Anterior cingulate cortex (tissue), 58 donors: ENCODE measurements at places on chromosomes 1 and 21.

DNA sequence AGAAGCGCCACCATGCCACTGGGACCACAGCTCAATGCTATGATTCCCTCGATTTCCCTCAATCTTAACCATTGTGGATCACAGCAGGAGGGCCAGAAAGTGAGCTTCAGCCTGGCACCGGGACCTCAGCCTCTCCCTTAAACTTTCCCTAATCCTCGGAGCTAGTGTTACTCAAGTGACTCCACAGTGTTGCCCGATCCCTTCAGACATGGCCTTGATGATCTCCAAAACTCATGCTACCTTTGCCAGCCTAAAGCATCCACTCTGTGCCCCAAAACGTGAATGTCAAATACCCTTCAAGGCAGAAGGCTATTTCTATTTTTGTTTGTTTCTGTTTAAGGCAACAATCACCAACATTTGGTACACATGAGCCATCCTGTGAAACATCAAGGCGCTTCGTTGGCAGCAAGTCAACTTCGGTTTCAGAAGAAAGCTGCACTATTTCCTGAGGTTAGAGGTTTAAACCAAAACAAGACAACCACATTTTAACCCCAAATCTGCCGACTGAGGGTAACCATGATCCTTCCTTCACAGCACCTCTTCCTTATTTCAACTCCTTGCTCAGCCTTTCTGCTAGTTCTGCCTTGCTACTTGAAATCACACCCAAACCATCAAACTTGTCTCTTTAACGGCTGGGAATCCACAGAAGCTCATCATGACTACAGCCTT, 94.4 kb upstream of the KRTAP19-8 start:
- no peak for DNase-seq

GRCh38 chr1:67675800-67676199, 9.2 kb upstream of the GADD45A start:
- no peak for DNase-seq

DNA sequence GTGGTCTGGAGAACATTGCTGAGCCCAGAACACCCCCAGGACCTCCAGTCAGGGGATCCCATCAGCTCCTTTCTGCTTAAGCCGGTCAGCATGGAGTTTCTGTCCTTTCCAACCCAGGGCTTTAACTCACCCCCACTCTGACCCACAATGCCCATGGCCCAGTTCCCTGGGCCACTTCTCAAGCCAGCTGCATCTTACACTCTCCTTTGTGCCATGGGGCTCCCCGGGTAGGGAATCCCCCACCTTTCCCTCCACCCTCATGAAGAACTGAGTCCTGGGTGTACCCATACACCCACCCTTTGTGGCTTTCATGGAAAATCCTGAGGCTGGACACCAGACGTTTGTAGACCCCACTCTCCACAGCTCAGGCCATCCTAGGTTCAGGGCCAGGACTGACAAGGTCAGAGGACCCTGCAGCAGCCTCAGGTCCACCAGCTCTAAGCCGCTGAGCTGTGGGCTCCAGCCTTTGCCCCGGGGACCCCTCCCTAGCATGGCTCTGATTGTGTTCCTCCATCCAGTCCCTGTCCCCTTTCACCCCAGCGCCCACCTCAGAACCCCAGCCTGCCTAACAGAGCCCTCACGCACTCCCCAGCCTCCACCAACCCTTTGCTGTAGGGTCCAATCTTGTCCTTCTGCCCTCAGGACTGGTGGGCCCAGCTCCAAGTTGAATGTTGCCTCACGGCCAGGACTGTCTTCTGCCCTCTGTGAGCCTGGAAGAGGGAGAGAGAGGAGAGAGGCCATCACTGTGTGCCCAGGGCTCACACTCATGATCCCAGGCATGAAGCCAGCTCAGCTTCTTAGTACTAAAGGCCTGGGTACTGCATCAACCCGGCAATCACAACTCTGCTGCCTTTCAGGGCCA, 394.8 kb downstream of the MATN1 start:
- DNase-seq: no peak

DNA sequence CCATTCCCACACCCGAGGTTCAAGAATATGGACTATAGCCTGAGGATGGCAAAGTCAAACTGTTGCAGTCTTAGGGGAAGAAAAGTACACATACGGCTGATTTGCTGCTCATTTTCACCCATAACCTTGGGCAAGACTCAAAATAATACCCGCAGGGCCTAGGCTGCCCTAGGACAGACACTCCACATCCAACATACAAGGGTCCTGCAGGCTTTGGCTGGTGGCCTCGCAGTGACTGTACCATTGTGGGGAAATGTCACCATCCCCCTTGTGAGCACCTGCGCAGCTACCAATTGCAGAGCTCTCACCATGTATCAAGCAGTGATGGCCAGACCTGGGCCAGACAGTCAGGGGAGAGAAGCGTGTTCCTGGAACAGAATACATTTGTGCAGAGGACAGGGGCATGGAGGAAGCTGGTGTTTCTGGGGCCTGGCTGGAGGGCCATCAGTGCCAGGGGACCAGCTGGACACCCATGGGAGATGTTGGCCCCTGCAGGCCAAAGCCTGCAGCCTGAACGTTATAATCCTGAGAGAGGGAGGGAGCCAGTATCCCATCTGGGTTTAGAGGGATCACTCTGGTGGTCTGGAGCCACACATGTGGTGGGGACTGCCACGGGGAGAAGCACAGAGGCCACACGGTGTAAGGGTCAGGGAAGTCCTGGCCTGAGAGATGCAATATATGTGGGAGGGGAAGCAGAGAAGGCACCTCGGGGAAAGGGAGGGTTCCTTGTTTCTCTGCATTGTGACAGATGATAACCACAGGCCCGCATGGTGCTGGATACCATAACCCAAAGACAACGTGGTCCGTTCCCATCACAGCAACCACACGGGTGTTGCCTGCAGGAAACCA, 101.2 kb downstream of the GLIS1 start:
- DNase-seq: no peak

GRCh38 chr21:45528981-45529784, 13.1 kb downstream of the SLC19A1 start:
- DNase-seq: no peak

GRCh38 chr1:6928106-6928885, 143.0 kb downstream of the CAMTA1 start:
- DNase-seq: no peak

- DNase-seq: peak; percentile 34
Observed at GRCh38 chr1:228393268-228393701, 13.3 kb downstream of the TRIM11 start.

DNA sequence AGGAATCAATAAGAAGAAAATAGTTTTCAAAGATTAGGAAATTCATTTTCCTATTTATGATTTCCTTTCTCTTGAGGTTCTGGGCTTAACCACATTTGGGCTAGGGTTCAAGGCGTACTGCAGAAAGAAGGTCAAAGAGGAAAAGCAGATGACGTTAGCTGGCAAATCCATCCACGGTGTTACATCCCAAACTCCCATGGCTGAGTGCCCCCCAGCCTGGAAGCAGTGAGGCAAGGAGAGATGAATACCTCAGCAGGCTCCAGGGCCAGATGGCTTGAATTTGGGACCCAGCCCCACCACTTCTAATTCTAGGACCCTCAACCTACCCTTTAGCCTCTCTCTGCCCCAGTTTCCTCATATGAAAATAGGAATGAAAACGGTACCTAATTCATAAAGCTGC, 17.7 kb downstream of the SUSD4 start:
- DNase-seq: no peak

- no peak for DNase-seq
Observed at GRCh38 chr1:205925736-205926135, 17.5 kb downstream of the SLC26A9 start.

- DNase-seq: no peak
Observed at GRCh38 chr1:197825541-197825940, 50.3 kb upstream of the DENND1B start.

DNA sequence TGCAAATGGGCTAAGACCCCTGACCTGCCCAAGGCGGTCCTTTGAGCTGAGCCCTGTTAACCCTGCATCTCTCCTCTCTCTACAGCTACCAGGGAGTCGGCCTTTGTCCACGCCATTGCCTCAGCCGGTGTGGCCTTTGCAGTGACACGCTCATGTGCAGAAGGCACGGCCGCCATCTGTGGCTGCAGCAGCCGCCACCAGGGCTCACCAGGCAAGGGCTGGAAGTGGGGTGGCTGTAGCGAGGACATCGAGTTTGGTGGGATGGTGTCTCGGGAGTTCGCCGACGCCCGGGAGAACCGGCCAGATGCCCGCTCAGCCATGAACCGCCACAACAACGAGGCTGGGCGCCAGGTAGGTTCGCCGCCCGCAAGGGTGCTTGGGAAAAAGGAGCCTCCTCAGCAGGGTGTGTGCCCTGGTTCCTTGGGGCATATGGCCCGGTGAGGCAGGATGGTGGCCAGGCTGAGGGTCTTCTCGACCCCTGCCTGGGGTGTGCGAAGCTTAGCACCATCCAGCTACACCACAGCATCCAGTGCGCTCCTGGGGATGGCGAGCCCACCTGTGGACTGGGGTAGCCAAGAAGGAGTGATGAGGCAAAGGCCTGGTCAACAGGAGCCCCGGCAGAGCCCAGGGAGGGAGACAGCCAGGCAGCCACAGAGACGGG, 31.8 kb upstream of the ARF1 start:
- no peak for DNase-seq

- DNase-seq: no peak
Observed at GRCh38 chr1:84912726-84913554, 19.9 kb upstream of the LPAR3 start.

- no peak for DNase-seq
Observed at GRCh38 chr1:156104065-156104810, 10.3 kb upstream of the LMNA start.

DNA sequence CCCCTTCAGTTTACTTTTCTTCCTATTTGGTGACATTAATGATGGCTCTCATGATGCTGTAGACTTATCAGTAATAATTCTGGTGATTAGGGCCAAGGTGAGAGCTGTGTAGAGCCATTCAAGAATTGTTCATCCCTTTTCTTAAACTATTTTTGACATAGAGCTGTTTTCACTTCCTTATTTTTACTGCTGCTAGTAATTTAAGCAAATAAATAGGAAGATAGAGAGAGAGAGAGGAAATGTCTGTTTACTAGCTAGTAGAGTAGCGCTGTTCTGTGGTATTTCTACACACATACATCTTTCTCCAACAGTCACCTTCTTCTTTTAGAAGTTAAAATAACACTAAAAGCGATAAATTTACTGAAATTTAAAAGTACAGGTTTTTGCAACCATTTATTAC, 678.0 kb upstream of the ZP4 start:
- no peak for DNase-seq

- no peak for DNase-seq
Observed at GRCh38 chr1:64505944-64506655, 36.2 kb downstream of the CACHD1 start.

DNA sequence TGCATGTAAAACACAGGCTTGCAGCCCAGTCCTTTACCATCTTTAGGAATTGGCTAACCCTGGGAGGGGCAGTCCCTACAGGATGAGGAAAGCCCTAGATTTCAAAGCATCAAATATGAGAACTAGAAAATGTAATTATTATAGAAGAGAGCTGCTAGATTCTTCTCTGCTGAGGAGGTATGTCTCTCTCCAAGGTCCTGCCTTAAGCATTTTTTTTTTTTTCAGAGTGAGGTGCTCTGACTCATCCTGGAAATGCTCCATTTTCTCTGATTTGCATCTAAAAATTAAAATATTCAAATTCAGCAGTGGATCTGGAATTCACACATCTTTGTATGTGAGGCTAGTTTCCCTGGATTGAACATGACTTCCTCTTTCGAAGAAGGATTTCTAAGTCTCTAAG, 149.8 kb downstream of the ZNF648 start:
- DNase-seq: no peak

DNA sequence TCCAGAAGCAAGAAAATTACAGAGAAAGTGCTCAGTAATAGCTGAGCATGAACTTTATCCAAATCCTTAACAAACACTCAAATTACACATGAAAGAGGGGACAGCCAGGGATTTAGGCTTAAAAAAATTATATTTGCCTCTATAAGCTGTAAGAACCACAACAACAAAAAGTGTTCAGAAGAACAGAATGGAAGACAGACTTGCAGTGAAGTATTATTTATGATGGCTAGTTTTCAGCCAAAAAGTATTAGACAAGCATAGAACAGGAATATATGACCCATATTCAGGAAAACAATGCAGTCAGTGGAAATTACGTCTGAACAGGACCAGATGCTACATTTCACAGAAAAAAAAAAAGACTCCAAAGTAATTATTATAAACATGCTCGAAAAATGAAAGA, 1246.3 kb downstream of the NCAM2 start:
- DNase-seq: no peak

- DNase-seq: no peak
Observed at GRCh38 chr1:194447636-194448035, 1261.2 kb upstream of the B3GALT2 start.

GRCh38 chr1:23177438-23178380, 9.1 kb upstream of the LUZP1 start:
- DNase-seq: peak; percentile 78

DNA sequence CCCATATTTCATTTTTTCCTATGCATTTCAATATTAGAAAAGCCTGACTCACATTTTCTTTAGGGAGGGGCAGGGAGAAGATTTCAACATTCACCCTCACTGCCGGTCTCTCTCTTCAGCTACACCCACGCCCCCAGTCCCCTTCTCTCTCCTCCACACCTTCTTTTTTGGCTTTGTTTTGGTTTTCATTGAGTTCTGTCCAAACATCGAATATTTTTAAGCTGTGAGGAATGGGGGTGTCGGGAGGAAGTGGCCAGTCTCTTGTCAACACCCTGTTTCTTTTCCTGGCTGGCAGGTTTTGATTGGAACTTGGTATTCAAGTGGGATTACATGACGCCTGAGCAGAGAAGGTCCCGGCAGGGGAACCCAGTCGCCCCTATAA, 177.3 kb downstream of the PGBD5 start:
- DNase-seq: no peak

DNA sequence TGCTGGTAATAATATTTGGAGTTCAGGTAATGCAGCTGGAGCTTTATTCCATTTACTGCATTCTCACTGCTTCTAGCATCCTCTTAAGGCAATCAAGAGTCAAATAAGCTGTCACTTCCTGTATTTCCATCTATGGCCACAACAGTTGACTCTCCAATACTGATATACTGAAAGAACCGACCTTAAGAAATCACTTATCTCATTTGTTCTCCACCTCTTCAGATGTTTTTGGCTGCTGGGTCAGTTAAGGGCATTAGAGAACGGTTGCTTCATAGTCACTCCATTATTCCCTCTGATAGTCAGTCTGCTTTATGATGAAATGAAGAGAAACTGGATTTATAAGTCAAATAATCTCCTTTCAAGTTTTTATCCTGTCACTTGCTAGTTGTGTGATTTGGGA, 14.2 kb upstream of the RGS4 start:
- DNase-seq: no peak

DNA sequence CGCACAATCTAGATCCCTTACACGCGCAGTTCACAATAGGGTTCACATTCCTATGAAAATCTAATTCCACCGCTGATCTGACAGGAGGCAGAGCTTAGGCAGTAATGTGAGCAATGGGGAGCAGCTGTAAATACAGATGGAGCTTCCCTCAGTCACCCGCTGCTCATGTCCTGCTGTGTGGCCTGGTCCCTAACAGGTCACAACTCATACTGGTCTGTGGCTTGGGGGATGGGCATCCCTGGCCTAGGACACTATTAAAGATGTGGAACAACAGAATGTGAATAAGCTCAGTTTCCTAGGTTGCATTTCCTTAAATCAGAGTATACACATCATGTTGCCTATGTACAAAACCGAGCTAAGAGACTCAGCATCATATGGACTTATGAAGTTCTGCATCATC, 16.2 kb downstream of the IFI44 start:
- DNase-seq: no peak
